T-helper 9 cell (primary cell): ENCODE measurements at places on chromosomes 5 and 9.
A peak's percentile ranks its signal among the peaks of the same experiment; 100 is the strongest.

DNA sequence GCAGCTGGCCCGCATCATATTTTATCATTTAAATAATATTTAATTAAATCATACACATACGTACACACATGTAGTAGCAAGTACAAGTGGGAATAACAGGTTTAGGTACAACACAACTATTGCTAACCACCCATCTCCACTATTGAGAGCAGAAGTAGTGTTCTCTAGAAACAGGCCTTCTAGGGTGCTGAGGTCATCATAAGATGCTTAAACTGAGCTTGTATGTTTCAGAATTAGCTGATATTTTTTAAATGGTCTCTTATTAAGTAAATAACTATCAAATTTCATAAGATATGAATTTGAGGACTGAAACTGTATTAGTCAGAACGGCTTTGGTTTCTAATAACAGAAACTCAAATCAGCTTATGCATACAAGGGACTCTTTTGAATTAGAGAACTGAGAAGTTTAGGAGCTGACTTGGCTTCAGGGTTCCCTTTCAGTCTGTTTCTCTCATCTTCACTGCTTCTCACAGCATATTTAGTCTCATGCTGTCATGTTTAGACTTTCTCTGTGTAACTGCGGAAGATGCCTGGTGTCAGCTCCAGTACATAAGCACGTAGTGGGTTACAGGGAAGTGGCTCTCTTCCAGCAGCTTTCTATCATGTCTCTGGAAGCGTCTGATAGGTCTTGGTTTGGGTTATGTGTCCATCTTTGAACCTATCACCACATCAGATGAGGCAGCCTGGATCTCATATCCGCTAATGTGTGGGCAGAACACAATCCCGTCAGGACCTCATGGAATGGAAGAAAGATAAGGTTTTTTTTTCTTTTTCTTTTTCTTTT is 25.0 kb upstream of the OCLN start:
- DNase-seq = no peak

- peak; percentile 37 for DNase-seq
Measured at GRCh38 chr5:133552925-133553525, 59.3 kb downstream of the FSTL4 start.

- no peak for DNase-seq
Measured at GRCh38 chr5:135493406-135494180, 41.4 kb upstream of the TIFAB start.

DNA sequence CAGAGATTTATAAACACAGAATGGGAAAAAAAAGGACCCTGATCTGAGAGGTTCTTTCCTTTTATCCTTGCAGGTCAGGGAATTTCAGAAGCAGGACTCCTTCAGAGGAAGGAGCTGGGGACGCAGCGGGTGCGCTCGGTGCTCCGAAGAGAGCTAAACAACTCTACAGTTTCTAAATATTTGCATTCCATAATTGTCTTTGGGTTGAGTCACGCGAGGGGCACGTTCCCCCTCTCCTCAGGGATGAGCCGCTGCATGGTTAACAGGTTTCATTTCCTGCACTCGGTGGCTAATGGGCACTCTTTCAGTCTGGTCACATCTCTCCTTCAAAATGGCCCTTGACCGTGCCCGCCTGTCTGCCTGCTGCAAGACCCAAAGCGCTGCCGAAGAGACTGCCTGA is 165.0 kb upstream of the HMHB1 start:
- DNase-seq = no peak

DNA sequence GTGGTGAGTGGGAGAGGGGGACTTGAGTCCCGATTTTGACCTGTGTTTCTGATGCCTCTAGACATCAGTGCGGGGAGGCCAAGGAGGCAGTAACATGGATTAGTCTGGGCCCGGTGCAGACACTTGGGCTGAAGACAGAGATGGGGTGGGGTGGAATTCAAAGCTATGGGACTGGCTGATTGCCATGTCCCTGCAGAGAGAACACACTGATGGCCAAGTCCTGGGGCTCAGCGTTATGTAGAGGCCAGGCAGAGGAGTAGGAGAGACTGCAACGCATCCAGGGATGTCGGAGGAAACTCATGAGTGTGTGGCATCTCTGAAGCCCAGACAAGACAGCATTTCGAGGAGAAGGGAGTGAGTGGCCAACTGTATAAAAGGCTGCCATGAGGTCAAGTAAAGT is 30.1 kb downstream of the PSD2 start:
- DNase-seq = no peak

DNA sequence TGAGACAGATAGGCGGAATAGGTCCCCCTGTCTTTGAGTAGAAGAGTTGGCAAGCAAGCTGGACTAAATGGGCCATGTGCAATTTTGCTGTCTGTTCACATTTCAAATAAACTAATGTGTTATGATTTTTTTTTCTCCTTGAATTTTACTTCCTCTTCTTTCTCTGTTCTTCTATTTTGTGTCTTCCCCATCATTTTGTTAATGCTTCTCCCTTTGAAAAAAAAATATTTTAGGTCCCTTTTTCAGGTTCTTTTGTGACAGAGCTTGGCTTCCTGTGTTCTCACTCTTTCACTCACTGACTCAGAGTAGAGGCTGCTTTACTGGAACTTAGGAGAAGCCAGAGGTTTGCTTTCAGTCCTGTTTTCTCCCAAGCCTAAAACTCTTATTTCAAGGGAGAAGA is 48.1 kb downstream of the PTCD2 start:
- DNase-seq = no peak

DNA sequence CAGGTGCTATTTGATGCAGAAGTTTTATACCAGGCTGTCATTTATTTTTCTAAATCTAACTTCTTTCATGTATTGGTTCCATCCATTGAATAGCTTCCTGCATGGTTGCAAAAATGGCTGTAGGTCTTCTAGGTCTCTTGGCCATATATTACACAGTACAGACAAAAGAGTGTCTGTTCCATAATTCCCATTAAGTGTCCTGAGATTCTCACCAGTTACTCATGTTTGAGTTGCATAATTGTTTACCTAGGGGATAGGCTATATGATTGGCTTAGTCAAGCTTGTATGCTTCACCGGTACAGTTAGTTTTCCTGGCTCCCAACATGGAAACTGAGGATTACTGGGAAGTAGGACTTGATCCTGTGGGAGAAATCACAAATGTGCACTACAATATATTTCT is 399.4 kb upstream of the NUDT12 start:
- no peak for DNase-seq

DNA sequence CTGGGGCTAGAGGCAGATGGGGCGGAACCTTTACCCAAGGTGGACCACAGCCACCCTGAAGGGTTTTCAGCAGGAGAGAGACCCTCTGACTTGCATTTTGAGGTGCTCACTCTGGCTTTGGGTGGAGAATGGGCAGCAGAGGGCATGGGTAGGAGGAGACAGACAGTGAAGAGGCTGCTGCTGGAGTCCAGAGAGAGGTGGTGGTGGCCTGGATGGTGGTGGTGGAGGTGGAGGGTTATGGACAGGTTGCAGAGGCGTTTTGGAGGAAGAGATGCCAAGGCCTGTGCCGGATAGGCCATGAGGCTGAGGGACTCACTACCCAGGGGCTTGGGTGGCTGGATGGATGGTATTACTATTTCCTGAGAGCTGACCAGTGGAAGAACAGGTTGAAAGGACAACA is 46.1 kb upstream of the CDKN2AIPNL start:
- DNase-seq = no peak

GRCh38 chr5:150343994-150344631 is 13.4 kb upstream of the TCOF1 start:
- DNase-seq = no peak

DNA sequence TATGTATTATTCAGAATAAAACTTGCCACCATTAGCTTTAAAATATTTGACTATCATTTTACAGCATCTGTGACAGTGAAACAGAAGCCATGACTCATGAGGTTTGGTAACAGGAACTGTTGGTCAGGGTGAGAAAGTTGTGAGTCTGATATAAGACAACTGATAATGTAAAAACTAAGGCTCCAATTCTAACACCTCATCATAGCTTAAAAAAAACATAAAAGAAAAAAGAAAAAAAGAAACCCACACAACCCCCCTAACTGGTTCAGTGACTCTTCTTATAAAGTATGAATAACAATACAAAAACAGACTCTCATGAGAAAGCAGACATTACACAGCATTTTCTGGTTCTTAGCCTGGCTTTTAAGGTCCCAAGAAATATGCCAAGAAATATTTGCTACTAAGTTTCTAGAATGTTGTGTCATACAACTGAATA is 85.8 kb downstream of the MRPS27 start:
- DNase-seq = no peak

DNA sequence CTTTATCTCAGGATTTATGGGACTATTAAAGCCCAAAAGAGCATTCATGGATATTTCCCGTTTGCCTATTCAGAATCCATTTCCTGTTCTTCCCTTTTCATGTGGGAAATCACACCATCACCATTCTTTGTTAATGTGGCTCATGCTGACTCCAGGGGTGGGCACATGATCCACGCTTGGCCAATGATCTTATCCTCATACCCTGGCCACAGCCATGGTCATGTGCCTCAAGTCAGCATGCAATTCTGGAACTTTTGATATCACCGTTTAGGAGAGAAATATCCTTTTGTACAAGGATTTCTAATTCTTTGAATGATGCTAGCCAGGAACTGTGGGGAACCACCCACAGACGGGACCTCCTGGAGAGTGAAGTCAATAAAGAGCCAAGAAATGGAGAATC is 272.2 kb downstream of the PRELID2 start:
- no peak for DNase-seq

- no peak for DNase-seq
Measured at GRCh38 chr5:16755641-16756040, 138.8 kb upstream of the RETREG1 start.

GRCh38 chr9:73133921-73134407 is 17.7 kb upstream of the ANXA1 start:
- no peak for DNase-seq

DNA sequence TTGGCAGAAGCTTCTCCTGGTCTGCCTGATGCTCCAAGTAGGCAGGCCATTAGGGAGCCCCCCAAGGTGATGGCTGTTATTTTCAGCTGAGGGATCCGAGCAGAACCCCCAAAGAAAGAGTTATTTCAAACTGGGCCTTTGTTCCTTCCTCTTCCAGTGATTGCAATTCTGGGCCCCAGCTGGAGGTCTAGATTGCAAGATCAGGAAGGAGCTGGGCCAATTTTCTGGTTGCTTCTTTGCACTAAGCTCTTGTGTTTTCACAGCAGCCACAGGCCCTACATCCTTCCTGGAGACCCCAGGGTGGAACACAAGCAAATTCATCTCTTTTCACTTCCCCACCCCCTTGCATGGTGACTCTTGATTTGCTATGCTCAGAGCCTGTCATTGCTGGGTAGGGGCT is 215.0 kb downstream of the SEMA6A start:
- DNase-seq = no peak

- no peak for DNase-seq
Measured at GRCh38 chr5:164361986-164362385, 856.6 kb downstream of the MAT2B start.

GRCh38 chr5:136086783-136087566 is 45.7 kb upstream of the SMAD5 start:
- DNase-seq = no peak

GRCh38 chr5:943201-943917 is 50.7 kb downstream of the TRIP13 start:
- no peak for DNase-seq

DNA sequence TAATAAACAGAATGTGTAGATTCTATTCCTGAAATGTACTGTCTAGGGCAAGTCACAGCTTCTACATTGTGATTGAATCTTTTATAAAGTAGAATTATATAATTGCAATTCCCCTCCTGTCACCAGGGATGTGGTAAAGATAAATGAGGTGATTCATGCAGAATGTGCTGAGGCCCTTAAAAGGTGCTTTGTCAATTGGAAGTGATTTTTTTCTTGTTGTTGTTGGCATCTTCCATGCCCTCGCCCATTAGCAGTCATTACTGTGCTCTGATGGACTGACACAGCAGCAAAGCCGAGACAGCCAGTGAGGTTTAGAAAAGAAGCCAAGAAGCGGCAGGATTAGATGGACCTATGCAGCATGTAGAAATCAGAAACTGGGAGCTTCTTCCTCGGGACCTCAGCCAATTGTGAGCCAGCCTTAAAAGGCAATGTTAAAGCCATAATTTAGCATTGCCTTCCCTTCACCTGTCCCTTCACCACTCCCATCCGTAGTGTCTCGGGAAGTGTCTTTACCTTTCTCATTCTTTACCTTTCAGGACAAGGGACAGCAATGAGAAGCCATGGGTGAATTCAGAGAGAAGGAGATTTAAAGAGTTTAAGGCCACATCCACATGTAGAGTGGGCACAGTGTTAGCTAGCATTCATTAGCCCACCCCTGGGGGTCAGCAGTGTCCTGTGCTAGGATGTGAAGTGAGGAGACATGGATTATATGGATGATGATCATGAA is 257.8 kb downstream of the PLK2 start:
- no peak for DNase-seq

DNA sequence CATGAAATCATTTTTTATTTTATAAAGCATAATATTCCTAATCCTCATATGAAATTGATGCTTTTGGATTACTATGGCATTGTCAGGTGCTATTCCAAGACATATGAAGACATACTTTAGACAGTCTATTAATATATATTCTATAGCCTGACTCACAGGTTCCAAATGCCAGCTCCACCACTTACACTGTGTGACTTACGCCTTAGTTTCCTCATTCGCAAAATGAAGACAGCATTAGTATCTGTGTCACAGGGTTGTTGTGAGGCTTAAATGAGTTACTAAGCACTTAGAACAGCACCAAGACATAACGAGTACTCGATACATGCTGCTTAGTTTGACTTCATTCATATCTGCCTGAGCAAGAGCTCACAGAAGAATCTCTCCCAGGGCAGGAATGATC is 132.2 kb upstream of the PTGER4 start:
- DNase-seq = no peak

DNA sequence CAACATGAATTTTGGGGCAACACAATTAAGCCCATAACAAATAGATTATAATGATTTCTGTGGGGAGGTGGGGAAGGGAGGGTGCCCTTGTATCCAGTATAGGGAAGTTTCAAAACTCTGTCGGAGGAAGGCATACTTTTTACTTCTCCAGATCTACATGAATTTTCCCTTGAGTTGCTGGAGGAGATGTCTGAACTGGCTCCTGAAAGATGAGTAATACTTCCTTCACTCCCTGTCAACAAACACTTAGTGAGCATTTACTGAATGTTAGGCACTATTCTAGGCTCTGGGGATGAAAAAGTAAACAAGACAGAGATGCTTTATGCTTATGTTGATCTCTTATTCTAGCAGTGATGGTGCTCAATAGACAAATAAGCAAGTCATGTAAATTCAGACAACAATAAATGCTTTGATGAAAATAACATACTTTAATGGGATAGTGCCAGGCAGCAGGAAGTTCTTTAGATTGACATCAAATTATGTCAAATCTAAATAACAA is 197.9 kb upstream of the ANKH start:
- DNase-seq = no peak

DNA sequence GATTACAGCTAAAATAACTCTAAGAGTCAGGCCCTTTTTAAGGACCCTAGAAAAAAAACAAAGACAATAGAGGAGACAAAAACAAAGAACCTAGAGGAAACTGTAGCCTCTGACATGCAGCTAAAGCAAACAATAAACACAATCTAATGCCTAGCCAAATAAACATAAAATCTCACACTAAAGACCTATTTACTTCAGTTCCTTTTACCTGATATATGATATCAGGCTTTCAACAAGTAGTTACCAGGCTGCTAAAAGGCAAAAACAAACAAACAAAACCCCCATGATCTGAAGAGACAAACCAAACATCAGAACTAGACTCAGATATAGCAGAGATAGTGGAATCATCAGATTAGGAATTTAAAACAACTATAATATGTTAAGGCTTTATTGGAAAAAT is 226.5 kb upstream of the POU5F2 start:
- no peak for DNase-seq
